ENCODE measurements at places on chromosomes 12 and 14. TPM values are rescaled to one million over a fixed set of nuclear protein-coding genes. Genes with fewer than 3 reads are reported as not detected.

DNA sequence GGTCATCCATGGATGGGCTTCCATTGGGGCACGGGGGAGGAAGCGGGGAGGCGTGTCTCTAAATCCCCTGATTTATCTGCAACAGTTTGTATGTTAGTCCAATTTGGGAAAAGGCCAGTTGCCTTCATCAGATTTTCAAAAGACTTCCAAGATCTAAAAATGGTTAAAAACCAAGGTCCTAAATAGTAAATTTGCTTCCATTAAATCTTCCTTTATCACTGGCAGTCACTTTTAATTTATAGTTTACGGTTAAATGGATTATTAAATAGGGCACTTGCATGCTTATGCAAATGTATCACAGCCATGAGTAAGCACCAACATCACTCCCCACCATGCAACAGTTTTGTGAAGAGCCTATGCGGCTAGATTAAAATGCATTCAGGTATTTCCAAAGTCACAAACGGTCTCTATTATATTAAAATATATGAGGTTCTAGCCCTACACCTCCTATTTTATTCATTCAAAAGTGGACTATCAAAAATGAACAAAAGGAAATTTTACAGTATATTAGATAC lies 108.2 kb upstream of the GPHB5 start:
- DNase-seq: no peak

DNA sequence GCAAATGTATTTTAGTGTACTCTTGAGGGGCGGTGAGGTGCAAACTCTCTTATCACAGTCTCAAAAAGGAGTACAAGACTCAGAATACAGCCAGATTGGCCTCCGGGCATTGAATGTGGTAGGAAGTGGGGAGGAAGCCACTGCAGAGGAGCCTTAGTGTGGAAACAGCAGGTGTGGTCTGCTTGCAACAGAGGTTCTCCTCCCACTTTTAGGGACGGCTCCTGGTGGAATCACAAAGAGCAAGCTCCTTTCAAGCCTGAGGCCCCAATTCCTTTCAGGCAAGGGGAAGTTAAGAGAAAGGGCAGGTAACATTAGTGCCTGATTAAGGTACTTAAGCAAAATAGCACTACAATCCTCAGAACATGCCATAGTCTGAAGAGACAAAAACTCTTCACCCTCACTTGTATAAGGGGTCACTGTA lies 23.7 kb upstream of the SLC2A3 start:
- DNase-seq: peak; percentile 93

GRCh38 chr12:128684352-128684751 lies 139.4 kb downstream of the SLC15A4 start:
- DNase-seq: no peak

DNA sequence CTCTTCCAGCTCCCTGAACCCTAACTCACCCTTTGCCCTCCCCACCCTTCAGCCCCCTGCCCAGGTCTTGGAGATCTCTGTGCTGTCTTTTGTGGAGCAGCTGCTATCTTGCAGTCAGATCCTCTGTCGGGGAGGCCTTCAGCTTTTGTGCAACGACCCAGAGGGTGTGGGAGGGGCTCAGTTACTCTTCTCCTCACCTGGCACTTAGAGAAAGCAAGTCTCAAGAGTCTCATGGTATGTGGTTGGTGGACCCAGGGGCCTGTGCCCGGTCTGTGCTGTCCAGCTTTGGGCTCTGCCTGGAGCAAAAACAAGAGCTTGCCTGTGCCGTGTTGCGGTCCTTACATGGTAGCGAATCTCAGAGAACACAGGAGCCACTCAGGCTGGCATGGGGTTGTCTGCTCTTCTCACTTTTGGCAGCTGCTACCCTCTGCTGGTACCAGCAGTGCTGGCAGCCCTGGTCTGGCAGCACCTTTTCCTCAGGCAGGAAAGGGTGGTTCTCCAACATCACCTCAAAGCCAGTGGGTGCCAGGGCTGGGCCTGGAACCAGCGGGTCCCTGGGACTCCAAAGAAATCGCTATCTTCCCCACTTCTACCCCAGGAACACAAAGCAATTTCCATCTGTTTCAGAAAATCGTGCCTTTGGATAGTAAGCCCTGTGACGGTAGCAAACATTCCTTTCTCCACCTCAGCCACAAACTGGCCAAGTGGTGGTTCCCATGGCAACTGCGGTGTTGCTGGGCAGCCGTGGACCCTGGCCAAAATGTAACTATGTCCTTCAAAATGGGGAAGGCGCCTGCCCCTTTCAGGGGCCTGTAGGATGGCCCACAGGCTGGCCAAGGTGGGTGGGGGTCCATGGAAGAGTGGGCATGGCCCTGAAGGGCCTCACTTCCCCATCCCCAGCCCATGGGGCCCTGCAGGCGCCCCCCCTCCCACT lies 90.0 kb downstream of the RIN3 start:
- peak; percentile 88 for DNase-seq

DNA sequence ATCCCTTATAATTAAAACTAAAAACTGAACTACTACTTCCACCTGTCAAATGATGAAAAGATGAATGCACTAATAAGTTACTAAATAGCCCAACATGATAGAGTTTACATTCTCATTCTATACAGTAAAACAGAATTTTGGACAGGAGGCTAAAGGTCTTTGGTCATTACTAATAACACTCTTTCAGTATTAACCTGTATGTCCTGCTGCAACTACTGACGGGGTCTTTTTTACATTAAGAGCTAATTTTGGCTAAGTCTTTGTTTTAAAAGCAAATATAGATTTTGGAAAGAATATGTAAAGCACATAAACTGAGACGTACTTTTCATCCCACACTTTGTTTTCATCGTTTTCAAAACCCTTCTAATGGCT lies 175.4 kb upstream of the CDKN3 start:
- DNase-seq: no peak

DNA sequence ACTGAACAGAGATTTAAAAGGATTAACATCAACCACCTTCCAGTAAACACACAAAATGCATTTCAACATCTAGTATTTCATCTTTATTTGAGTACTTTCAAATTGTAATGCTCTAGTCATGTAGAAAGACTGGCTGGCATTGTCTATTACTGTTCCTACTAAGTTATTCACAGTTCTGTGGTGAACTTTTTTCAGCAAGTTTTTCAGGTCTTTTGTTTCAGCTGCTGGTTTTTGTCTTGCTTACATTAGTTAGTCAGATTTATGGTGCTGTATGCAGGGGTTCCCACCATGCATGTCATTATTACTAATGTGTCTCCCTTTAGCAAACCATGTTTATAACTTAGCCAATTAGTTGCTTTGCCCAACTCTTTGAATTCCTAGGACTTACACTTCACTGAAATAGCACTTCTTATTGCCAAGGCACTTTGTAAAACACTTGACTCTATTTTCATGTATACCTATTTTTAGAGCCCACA lies 253.4 kb upstream of the KITLG start:
- no peak for DNase-seq

DNA sequence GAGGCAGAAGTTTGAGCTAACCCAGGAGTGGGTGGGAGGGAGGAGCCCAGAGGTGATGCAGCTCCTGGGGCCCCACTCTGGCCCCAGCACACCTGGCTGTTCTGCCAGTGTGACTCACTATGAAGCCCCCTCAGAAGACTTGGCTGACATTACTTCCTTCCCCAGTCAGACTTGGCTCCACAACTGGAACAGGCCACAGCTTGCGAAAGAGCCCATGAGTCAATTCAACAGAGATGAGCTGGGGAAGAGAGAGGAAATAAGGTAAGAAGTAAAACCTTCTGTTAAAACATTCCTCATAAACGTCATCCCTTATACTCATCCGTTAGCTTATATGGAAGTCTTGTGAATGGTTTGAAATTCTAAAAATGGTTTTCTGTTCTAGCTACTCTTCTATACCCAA lies 245.9 kb downstream of the ADAMTS20 start:
- DNase-seq: peak; percentile 74

DNA sequence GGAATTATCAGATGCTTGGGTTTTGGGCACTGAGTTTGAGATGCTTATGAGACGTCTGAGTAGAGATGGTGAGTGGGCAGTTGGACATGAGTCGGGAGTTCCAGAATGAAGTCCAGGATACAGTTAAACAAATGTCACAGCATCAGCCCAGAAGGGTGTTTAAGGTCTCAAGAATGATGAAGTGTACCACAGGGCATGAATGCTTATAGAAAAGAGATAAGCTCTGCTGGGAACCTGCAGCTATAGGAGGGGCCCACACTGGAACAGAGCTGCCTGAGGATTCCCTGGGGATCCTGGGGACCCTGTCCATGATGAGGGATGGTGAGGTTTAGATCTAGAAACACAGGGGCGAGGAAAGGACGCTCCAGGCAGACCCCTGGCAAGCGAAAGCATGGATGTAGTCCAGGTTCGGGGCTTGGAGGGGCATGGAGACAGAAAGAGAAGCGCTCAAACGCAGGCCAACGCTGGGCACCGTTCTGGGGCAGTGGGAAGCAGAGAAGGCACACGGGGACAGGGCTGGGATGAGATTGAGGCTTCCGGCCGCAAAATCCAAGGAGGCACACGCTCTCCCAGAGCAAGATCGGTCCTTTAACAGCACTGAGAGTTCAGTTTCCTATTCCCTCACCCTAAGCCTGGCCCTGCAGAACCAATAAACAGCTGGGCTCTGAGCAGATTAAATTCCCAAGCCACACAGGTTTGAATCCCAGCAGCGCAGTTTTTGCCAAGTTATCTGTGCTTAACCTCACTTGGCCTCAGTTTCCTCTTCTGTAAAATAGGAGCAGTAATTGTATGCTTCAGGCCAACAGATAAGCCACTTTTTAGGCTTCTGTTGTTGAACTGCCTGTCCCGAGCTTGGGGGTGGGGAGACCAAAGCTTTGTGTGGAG lies 52.9 kb downstream of the EID3 start:
- DNase-seq: no peak

GRCh38 chr12:44459569-44459968 lies 416.5 kb downstream of the NELL2 start:
- no peak for DNase-seq

DNA sequence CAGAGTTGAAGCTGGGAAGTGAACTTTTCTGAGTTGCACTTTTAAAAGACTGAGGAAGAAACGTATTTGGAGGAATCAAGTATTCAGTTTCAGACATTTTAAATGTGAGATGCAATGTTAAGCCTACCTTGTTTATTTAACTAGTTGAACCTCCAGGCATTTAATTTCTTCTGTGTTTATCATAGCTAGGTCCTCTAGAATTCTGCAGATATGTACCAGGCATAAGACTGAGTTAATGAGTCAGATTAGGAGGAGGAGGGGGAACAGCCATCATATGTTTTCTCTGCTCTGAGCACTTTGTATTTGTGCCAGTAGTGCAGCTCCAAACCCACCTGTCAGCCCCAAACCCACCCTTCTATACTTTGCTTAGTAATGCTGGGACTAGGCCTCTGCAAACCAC lies 16.4 kb upstream of the SAMD4A start:
- DNase-seq: no peak

DNA sequence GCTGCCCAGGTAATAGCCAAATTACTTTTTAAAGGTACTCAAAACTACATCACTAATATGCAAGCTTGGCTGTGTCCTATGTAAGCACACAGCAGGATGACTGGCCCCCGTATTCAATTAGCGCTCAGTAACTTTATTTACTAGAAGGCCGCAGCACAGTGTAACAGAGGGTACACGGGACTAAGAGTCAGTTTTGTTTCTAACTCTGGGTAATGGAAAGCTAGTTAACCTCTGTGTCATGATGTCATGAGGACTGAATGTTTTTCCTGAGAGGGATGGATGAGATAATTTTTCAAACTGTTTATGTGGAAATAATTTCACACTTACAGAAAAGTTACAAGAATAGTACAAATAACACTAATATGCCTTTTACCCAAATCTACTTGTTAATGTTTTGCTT lies 27.1 kb downstream of the GALNT4 start:
- DNase-seq: no peak

- DNase-seq: no peak
These were observed 248.8 kb downstream of the ANO6 start for GRCh38 chr12:45464699-45465098.

DNA sequence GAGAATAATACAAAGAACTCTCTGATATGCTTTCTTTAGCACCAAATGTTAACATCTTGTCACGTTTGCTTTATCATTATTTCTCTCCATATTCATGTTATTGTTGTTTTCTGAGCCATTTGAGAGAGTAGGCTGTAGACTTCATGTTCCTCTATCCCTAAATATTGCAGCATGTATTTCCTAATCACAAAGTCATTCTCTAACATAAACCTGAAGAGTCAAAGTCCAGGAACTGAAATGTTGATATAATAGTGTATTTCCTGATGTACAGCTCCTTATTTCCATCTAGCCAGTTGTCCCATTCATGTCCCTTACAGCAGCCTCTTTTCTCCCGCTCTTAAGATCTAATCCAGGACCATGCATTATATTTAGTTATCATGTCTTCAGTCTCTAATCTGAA lies 72.8 kb downstream of the SPATS2 start:
- DNase-seq: no peak

DNA sequence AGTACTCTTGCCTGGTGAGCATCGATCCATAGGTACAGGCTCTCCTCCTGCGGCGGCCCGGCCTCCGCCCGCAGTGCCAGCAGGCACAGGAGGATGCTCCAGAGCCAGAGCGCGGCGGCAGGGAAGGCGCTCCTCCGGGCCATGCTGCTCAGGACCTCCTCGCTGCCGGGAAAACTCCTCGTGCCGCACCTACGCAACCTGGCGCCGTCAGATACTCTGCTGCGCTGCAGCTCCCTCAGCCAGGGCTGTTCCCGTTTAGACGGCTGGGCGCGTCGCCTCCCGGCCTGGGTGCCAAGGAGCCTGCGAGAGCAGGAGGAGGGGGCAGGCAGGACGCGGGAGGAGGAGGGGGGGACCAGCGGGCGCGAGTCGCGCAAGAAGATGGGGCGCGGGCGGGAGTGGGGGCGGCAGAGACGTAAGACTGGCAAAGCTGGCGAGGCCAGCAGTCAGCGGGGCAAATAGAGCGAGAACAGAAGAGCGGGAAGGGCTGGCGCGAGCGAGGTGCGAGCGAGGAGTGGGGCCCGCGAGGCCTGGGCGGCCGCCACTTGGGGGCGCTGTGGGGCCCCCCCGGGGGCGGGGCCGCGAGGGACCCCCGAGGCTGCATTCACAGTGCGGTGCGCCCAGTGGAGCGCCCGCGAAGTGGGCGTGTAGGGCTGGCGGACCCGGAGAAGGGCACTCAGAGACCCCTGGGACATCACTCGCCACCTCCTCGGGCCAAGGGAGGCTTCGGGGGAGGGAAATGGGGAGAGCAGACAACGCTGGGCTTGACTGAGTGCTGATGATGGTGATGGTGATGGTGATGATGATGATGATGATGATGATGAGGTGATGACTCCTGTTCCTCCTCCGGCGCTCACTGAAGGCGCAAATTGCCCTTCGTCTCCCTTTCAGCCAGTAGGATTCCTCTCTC lies at the start of gene WIF1:
WIF1 (minus strand) TSS at position 257 of the 907 bp plus-strand sequence; CDS start at position 143, 114 bp downstream.
- DNase-seq: no peak

DNA sequence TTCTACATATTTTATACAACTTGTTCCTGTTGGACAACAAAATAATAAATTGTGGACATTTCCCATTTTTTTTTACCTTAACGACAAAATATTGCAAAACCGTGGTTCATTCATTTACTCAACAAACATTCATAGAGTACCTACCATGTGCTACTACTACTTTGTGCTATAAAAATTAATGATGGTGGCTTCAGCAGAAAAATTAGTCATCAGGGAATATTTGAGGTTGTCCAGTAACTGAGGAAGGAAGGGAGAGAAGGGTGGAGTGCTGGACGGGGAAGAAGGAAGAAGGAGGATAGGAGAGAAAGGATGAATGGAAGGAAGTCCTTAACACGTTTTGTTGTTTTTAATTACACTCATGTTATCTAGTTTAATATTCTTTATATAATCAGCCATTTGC lies 53.7 kb downstream of the PPFIBP1 start:
- peak; percentile 42 for DNase-seq

The TAS2R50 gene
- total RNA-seq: 0.24 TPM

The ABCC9 gene
- under 0.01 TPM for total RNA-seq

The RNASE1 gene
- total RNA-seq: 2.2 TPM

The FNTB gene
- 15.4 TPM for total RNA-seq

The FCF1 gene
- 29.9 TPM for total RNA-seq

The PTGR2 gene
- total RNA-seq: 4.9 TPM

The IGFBP6 gene
- total RNA-seq: 103 TPM

All from RPMI7951 (cell line).